NCI-H2081 (cell line): ENCODE measurements at places on chromosomes 11 and 22.

GRCh38 chr11:84825106-84825660, 802.0 kb downstream of the DLG2 start:
- no peak for DNase-seq

- no peak for DNase-seq
Measured at GRCh38 chr11:10514202-10514601, 26.8 kb downstream of the RNF141 start.

- DNase-seq, result no peak
Measured at GRCh38 chr11:102488208-102488607, 35.6 kb upstream of the TMEM123 start.

DNA sequence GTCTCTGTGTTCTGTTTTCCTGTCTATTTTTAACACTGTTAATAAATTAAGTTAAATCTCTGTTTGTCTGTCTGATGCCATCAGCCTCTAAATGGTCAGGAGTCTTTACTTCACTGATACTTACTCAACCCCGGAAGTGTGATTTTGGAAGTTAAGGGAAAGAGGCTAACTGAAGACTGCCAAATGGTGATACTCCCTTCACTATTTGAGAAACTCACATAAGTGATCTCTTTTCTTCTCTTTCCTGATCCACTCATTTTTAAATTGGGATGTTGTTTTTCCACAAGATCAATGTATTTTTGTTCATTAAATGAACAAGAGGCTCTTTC, 389 bp upstream of the CASP12 start:
- DNase-seq, result no peak

DNA sequence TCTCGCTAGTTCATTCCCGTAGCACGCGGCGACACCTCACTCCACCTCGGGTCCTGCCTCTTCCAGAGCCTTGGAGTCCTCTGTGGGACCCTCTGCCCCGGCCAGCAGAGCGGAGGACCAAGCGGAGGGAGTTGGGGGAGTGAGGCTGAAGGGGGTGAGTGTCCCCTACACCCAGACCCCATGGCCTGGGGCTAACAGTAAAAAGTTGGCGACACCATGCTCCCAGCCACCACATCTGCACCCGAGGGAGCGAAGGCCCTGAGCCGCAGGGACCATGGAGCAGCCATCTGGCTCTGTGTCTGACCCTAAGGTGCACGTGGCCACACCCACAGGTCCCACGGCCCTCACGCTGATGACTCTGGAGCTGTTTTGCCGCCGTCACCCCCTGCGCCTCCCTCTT, 293.8 kb downstream of the BRD1 start:
- DNase-seq, result no peak

GRCh38 chr11:117719480-117719879, 77.5 kb downstream of the DSCAML1 start:
- no peak for DNase-seq
